ENCODE measurements at places on chromosomes 16 and 17.

GRCh38 chr17:12909046-12909445 lies 108.8 kb downstream of the ELAC2 start:
- DNase-seq = no peak

- no peak for DNase-seq
Measured at GRCh38 chr17:73455050-73455687, 143.4 kb upstream of the CDC42EP4 start.

GRCh38 chr16:86955136-86955855 lies 361.9 kb downstream of the C16orf95 start:
- DNase-seq = no peak

DNA sequence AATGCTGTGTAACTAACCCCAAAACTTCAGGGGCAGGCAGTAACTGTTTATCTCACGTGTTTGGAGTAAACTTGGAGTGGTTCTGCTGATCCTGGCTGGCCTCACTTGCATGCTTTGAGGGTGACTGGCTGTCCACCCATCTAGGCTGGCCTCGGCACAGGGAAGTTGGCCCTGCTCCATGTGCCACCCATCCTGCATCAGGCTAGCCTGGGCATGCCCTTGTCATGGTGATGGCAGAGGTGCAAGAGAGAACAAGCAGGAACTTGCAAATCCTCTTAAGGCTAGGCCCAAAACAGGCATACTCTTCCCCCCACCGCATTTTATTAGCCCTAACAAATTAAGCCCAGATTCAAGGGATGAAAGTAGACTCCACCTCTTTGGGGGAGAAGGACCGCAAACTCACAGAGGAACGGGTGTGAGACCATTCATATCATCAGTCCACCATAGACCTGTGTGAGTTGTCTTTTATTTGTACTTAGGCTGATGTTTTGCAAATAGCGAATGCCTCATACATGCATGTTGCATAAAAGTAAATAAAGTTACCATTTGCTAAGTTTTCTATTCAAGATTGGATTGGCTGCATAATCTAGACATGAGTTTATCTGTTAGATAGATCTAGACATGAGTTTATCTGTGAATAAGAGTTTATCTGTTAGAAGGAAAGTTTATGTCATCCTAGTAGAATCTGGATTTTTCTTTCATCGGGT lies 221.0 kb downstream of the CCDC182 start:
- no peak for DNase-seq

- DNase-seq = no peak
Measured at GRCh38 chr17:51428668-51429495, 168.5 kb downstream of the UTP18 start.

GRCh38 chr17:51630101-51630671 lies 369.8 kb downstream of the UTP18 start:
- no peak for DNase-seq

DNA sequence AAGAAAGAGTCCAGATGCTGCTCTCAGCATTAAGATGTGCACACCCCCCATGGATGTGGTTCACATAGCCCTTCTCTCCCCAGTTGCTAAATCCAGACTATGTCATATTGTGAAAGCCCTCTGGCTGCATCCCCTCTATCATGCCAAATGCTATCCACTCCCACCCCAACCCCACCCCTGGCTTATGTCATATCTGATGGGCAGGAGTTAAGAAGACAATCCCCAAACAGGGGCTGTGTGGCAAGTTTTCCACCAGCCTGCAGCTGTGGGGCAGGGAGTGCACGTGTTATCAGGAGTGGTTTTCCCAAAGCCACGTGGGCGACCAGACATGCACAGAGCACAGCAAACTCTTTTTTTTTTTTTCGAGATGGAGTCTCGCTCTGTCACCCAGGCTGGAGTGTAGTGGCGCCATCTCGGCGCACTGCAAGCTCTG lies 10.0 kb downstream of the FAM117A start:
- no peak for DNase-seq

DNA sequence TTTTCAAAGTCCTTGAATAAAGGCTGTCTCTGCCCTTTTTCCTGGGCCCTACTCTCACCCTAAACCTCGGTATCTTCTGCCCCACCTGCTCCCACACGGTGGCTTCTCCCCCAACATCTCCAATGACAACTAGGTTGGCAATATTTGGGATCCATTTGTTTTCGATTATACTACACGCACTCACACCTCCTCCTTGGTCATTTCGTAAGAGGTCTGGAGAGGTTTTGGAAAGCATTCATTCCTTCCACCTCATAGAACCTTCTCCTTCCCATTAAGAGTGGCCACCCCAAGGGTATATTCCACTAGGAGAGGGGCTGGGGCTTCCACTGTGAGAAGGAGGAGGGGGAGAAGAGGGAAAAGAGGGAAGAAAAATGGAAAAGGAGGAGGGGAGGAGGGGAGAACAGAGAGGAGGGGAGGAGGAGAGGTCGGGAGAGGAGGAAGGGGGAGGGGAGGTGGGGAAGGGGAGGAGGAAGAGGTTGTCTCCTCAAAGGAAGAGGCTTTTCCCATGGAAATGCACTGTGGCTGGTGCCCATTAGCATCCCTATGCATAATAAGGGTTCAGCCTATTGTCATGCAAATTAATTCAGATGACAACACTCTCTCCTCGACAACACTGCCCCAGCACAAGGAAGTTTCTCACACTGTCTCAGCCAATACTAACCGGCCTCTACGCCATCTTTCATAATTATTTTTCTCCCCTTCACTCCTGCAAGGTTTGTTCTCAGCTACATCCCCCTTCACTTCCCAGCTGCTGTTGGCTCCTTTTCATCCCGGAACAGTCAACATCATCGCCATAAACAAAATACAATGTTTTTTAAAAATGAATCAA lies 30.0 kb downstream of the SOX9 start:
- no peak for DNase-seq

GRCh38 chr17:41315814-41316445 lies 420 bp upstream of the KRTAP17-1 start:
- no peak for DNase-seq
